ENCODE measurements at places on chromosomes 6 and 20.

DNA sequence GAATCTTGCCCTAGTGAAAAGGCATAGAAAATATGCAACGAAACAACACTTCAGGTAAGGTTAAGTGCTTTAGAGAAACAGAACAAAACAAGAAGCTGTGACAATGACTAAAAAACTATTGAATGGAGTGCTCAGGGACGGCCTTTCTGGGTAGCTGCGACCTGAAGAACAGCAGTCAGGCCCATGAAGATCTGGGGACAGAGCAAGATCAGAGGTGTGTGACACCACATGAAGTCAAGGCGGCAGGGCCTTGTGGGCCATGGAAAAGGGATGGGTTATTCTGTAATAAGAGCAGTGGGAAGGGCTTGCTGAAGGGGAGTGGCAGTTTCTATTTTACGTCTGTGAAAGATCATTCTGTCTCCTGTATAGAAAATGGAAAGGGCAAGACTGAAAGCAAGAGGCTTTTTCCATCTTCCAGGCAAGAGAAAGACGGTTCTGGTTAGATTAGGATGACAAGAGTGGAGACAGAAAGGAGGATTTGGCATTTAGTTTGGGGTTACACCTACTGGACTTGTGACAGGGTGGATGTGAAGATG, 5.1 kb downstream of the UBE2V1 start:
- no peak for DNase-seq

- DNase-seq = no peak
Observed at GRCh38 chr20:17614176-17614811, 44.4 kb downstream of the DSTN start.

DNA sequence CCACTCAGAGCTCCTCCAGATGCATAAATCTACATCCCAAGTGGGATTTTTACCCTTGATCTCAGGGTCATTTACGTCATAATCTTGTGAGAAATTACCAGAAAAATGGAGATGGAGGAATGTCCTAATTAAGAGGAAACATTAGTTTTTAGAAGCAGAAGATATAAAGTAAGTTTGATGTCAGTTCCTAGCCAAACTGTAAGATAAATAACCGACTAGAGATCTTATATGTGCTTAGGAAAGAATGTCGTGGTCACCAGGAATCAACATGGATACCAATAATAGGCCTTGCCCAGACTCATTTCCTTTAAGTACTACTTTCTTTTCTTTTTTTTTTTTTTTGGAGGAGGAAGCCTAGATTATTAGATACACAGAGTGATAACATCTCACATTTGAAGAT, 186.9 kb downstream of the UTRN start:
- no peak for DNase-seq

DNA sequence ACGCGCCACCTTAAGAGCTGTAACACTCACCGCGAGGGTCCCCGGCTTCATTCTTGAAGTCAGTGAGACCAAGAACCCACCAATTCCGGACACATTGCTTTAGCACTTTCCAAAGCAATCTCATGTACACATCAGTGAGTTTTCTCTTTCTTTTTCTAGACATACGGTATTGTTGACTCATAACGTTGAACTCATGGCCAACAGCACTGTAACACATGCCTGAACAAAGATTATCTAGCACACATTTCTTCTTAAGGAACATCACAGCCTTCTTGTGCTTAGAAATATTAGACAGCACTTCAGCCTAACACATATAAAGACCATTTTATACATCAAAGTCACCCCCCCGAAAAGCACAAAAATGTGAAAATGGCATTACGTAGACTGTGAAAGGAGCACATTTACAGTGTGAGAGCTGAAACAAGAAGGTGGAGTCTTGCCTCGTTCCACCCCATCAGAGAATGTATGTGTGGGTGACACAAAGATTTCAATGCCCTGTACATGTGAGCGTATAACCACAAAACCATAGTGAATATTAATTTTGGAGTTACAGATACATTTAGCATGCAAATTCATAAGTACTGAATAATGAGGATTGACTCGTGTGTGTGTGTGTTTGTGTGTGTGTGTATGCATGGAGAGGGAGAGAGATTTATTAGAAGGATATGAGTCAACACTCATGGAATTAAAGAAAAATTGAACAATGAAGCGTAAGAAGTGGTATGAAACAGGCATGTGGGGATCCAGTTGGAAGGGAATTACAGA, 134.1 kb downstream of the FAM83B start:
- DNase-seq = no peak

- DNase-seq = no peak
Observed at GRCh38 chr20:48844996-48845395, 17.2 kb upstream of the PREX1 start.

DNA sequence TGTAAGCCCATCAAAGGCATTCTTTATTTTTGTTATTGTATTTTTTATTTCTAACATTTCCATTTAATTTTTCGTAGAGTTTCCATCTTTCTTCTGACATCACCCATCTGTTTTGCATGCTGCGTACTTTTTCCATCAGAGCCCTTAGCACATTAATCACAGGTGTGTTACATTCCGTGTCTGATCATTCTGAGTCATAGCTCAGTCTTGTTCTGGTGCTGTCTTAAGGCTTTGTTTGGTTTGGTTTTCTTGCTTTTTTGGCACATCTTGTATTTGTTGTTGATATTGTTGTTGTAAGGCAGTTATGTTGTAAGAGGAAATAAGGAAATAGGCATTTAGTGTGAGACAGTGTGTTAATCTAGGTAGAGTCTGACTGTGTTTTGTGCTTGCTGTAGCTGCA, 214.6 kb upstream of the CDH4 start:
- no peak for DNase-seq
